PC-3 (cell line): ENCODE measurements at places on chromosomes 6 and 20. TPM values are rescaled to one million over a fixed set of nuclear protein-coding genes. Genes with fewer than 3 reads are reported as not detected.

The SLC22A3 gene
- 0.47 and 0.92 TPM in 2 replicates for total RNA-seq

The SRMS gene
- 0.22 and 0.63 TPM in 2 replicates for total RNA-seq

The CRIP3 gene
- total RNA-seq: 0.29 TPM in 2 replicates

The PRSS16 gene
- total RNA-seq: 7.3 and 15.9 TPM in 2 replicates

DNA sequence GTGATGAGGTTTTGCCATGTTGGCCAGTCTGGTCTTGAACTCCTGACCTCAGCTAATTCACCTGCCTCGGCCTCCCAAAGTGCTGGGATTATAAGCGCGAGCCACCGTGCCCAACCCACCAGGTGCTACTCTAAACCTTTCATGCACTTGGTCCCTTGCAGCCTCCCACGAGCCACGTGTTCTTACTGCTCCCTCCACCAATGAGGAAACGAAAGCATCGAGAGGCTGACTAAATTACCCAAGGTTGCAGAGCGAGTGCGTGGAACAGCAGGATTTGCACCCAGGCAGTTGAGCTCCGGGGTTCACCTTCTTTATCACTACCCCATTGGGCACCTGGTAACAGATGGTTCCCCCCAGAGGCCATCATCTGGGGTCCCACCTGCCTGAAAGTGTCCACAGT lies 208.3 kb downstream of the LY86 start:
- H3K27me3 ChIP-seq: no peaks in the 10 kb centered on the region
- DNase-seq: no peak
- H3K4me3 ChIP-seq: no peak overlapping the region
- no peak overlapping the region for H3K27ac ChIP-seq
- no peaks in the 10 kb centered on the region for H3K36me3 ChIP-seq
- peaks cover 3% of the 10 kb centered on the region for H3K4me1 ChIP-seq

GRCh38 chr6:53691667-53692133 lies 26.1 kb upstream of the KLHL31 start:
- H3K27me3 ChIP-seq: no peaks in the 10 kb centered on the region
- no peaks in the 10 kb centered on the region for H3K36me3 ChIP-seq
- no peak overlapping the region for H3K27ac ChIP-seq
- no peak overlapping the region for H3K4me3 ChIP-seq
- no peak for DNase-seq
- H3K4me1 ChIP-seq: no peaks in the 10 kb centered on the region

DNA sequence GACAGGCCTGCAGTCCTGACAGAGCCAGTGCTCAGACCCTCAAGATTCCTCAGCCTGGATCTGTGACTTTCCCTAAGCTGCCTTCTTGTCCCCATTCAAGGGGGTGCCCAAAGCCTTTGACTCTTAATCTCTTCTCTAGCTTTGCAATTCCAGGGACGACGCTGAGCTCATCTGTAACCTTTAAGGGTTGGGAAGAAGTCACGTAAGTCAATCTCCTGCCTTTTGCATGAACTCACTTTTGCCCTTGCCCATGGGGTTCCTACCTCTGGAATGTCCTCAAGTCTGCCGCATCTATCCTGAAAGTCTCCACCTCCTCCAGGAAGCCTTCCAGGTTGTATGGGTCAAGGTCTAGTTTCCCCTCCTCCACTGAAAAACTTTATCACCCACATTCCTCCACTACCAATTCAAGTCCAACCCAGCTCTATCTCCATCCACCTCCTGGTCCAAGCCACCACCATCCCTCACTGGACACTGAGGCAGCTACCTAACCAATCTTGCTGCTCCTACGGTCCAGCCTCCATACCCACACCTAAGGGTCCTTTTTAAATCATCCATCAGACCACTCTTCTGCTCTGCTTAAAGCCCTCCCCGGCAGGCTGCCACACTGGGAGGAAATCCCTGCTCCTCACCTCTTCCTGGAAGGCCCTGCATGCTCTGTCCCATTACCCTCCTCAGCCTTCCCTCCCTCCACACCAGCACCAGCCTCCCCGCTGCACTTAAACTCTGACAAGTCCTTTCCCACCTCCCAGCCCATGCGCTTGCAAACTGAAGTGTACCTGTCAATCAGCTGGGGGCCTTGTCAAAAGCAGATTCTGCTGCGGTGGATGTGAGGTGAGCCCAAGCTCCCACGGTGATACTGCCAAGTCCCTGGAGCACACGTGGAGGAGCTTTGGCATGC lies 29.7 kb downstream of the PREX1 start:
- no peak overlapping the region for H3K27ac ChIP-seq
- H3K4me1 ChIP-seq: no peaks in the 10 kb centered on the region
- no peak for DNase-seq

GRCh38 chr20:21511850-21512633 lies 1.8 kb downstream of the NKX2-2 start:
- H3K4me3 ChIP-seq: peak overlapping the region; percentile 50
- H3K4me1 ChIP-seq: 0 out of 2 replicates have a peak, but pooled peaks cover 8% of the 10 kb centered on the region
- no peak overlapping the region for H3K27ac ChIP-seq
- DNase-seq: no peak
- peaks cover 80% of the 10 kb centered on the region for H3K27me3 ChIP-seq
- no peaks in the 10 kb centered on the region for H3K36me3 ChIP-seq

- no peaks in the 10 kb centered on the region for H3K4me1 ChIP-seq
- peaks cover 28% of the 10 kb centered on the region for H3K36me3 ChIP-seq
- no peak for DNase-seq
Observed at GRCh38 chr6:87481931-87482330, 9.2 kb downstream of the SLC35A1 start.

- DNase-seq: peak; percentile 32
- H3K27me3 ChIP-seq: no peaks in the 10 kb centered on the region
- H3K4me1 ChIP-seq: no peaks in the 10 kb centered on the region; the same call in 1 of the 2 replicates
Observed at GRCh38 chr6:107064579-107065065, 36.6 kb downstream of the MTRES1 start.

GRCh38 chr6:13653296-13653695 lies 38.2 kb downstream of the NOL7 start:
- peak; percentile 44 for DNase-seq
- H3K36me3 ChIP-seq: no peaks in the 10 kb centered on the region
- no peak overlapping the region for H3K4me3 ChIP-seq
- peaks cover 9% of the 10 kb centered on the region; the same call in 1 of the 2 replicates for H3K4me1 ChIP-seq
- H3K27ac ChIP-seq: no peak overlapping the region

DNA sequence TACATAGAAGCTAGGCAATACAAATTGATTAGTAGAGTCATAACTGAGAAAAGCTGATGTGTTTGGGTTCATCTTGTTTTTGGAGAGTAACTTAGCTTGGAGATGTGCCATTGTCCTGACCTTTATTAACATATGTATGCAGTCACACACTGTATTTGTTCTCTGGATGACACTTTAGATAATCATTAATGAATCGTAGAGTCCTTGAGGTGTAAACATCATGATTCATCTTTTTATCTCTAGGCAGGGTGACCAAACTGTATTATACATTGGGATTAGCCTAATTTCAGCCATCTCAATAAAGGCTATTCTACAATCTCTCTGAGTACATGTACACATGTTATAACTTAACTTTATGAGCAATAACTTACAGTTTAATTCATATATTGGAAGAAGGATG lies 3.6 kb upstream of the MTCL3 start:
- H3K27ac ChIP-seq: no peak overlapping the region
- H3K36me3 ChIP-seq: no peaks in the 10 kb centered on the region
- H3K4me3 ChIP-seq: no peak overlapping the region
- no peak for DNase-seq
- H3K4me1 ChIP-seq: no peaks in the 10 kb centered on the region

- H3K27me3 ChIP-seq: no peaks in the 10 kb centered on the region
- no peaks in the 10 kb centered on the region for H3K36me3 ChIP-seq
- peak overlapping the region; percentile 58 for H3K27ac ChIP-seq
- peaks cover 13% of the 10 kb centered on the region for H3K4me1 ChIP-seq
- DNase-seq: peak; percentile 77
Observed at GRCh38 chr6:137978252-137978896, 111.3 kb downstream of the TNFAIP3 start.

GRCh38 chr6:37435816-37436215 lies 2.8 kb downstream of the CMTR1 start:
- no peak for DNase-seq
- H3K4me1 ChIP-seq: peaks cover 25% of the 10 kb centered on the region
- no peak overlapping the region for H3K27ac ChIP-seq
- no peaks in the 10 kb centered on the region for H3K27me3 ChIP-seq
- H3K36me3 ChIP-seq: peaks cover 26% of the 10 kb centered on the region; the same call in 1 of the 2 replicates

- peak overlapping the region; percentile 39 for H3K4me3 ChIP-seq
- peaks cover 39% of the 10 kb centered on the region for H3K4me1 ChIP-seq
- peak; percentile 97 for DNase-seq
- peaks cover 15% of the 10 kb centered on the region for H3K36me3 ChIP-seq
- H3K27ac ChIP-seq: peak overlapping the region; percentile 86
Observed at GRCh38 chr6:53042112-53042511, 23.1 kb upstream of the FBXO9 start.

- H3K4me3 ChIP-seq: no peak overlapping the region
- H3K4me1 ChIP-seq: no peaks in the 10 kb centered on the region
- H3K36me3 ChIP-seq: no peaks in the 10 kb centered on the region
- no peak overlapping the region for H3K27ac ChIP-seq
Observed at GRCh38 chr6:128290221-128290620, 230.2 kb downstream of the PTPRK start.

GRCh38 chr20:8313073-8313472 lies 181.0 kb downstream of the PLCB1 start:
- H3K36me3 ChIP-seq: no peaks in the 10 kb centered on the region
- no peak for DNase-seq
- peaks cover 16% of the 10 kb centered on the region; the same call in 1 of the 2 replicates for H3K27me3 ChIP-seq

DNA sequence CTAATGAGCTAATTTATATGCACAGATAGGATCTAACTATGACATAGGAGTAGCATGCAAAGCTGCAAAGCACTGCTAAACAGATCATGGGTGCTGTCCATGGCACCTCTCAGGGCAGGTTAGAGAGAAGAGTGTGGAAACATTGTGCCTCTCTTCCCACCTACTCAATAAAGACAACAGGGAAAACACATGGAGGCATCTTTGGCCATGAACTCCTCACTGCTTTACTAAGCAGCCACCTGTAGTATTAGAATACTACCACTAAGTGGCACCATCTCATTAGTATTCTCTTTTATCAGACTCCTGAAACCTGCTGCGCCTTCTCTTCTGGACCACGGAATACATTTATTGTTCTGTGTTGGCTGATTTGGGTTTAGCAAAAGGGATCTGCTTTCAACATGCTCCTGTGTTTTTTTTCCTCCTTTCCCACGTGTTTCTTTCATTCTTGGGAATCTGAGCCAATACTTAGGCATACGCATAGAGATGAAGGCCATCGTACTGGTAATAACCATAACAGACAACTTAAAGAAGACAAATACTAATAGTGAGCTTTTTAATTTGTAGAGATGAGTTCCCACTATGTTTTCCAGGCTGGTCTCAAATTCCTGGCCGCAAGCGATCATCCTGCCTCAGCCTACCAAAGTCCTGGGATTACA lies 9.4 kb upstream of the HDDC2 start:
- H3K36me3 ChIP-seq: no peaks in the 10 kb centered on the region
- H3K4me3 ChIP-seq: no peak overlapping the region
- peak; percentile 70 for DNase-seq
- peaks cover 6% of the 10 kb centered on the region; the same call in 1 of the 2 replicates for H3K27me3 ChIP-seq
- no peaks in the 10 kb centered on the region for H3K4me1 ChIP-seq

DNA sequence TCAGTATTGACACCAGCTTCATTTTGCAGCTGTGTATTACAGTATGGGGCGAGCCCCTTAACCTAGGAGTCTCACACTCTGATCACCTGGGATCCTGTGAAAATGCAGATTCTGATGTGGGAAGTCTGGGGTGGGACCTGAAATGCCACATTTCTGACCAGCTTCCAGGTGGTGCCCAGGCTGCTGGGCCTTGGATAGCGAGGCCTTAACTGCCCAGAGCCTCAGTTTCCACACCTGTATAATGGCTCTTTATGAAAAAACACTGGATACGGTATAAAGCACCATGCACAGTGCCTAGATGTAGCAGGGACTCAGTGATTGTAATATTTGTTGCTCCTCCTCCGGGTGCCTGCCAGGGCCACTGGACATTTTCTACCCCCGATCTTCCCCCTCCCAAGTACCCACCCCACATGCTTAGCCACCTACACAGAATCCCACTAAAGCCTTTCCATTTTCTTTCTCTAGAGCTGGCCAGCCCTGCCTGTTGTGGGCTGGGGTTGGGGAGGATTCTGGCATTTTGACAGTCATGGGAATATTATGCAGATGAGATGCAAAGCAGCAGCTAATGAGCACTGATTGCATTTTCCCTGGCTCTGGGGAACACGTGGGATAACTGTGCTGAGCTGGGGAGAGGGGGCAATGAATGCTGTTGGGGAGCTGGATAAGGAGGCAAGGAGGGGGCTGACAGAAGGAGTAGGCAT lies 44.8 kb downstream of the SPDEF start:
- H3K4me3 ChIP-seq: no peak overlapping the region
- no peaks in the 10 kb centered on the region for H3K27me3 ChIP-seq
- H3K27ac ChIP-seq: no peak overlapping the region

DNA sequence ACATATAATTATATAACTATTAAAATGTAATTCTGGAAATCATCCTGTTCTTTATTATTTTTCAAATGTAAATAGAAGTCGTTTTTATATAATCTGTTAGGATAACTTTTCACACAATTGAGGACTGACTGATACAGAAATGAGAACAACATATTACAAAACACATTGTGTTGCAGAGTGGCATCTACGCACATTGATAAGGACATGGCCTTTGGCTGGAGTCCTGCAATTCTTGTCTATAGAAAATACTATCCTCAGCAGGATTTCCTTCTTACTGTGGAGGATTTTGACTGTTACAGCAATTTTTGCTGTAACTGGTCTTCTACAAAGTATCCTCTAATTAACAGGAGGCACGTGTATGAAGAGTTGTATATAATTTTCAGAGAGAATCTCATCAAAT lies 19.8 kb downstream of the SH3BGRL2 start:
- no peaks in the 10 kb centered on the region for H3K4me1 ChIP-seq
- DNase-seq: no peak
- no peak overlapping the region for H3K27ac ChIP-seq
- H3K27me3 ChIP-seq: no peaks in the 10 kb centered on the region
- no peaks in the 10 kb centered on the region for H3K36me3 ChIP-seq

DNA sequence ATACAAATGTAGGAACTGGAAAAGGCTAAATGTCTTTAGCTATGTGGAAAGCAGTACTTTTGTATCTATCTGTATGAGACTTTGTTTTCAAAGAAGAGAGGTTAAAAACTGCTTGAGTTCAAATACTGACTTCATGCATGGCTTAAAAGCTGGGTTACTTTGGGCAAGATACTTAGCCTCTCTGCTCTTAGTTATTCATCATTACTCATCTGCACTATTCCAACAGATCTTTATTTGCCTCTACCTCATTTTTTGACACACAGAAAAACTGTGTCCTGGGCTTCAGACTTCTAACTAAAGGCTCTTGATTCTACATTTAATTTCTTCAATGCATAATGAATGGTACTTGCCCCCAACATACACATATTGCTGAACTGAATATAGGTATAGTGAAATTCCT lies 114.8 kb downstream of the DST start:
- peak overlapping the region; percentile 85 for H3K27ac ChIP-seq
- DNase-seq: peak; percentile 44
- H3K4me3 ChIP-seq: no peak overlapping the region
- H3K27me3 ChIP-seq: no peaks in the 10 kb centered on the region
- peaks cover 59% of the 10 kb centered on the region for H3K4me1 ChIP-seq

GRCh38 chr20:39935901-39936300 lies 753.1 kb downstream of the MAFB start:
- no peaks in the 10 kb centered on the region for H3K4me1 ChIP-seq
- no peak for DNase-seq
- no peak overlapping the region for H3K27ac ChIP-seq
- H3K36me3 ChIP-seq: no peaks in the 10 kb centered on the region
- no peaks in the 10 kb centered on the region for H3K27me3 ChIP-seq
- no peak overlapping the region for H3K4me3 ChIP-seq
